ENCODE measurements at places on chromosomes 12 and 14. TPM values are rescaled to one million over a fixed set of nuclear protein-coding genes. Genes with fewer than 3 reads are reported as not detected.

DNA sequence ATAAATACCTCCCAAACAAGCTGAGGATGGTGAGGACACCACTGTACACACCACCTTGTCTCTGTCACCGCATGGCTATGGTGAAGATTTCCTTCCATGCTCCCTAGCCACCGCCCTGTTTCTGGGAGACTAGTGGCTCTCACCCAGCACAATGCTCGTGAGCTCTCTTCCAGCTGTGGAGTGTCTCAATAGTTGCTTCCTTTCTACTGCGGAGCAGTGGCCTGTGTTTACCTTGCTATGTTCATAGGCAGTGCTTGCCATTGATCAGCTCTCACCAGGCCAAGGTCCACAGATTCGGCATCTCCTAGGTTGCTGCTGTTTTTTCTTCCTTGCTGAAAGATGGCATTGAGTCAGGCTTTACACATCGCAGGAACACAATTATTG lies 313.6 kb upstream of the RTL1 start:
- H3K27ac ChIP-seq: no peak overlapping the region
- H3K27me3 ChIP-seq: no peaks in the 10 kb centered on the region
- H3K36me3 ChIP-seq: no peaks in the 10 kb centered on the region

DNA sequence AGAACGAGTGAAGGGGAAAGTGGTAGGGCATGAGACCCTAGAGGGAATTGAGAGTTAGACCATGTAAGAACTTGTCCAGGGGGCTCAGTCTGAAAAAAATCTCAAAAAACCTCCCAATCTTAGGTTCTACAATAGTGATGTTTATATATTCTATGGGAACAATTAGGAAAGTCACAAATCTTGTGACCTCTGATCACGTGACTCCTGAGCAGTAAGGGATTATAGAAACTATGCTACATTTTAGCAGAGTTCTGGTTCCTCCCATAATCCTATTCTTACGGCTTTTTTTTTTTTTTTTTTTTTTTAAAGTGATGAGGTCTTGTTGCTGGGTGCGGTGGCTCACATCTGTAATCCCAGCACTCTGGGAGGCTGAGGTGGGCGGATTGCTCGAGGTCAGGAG lies 5.8 kb downstream of the ADCK1 start:
- no peak overlapping the region for H3K4me3 ChIP-seq
- no peaks in the 10 kb centered on the region for H3K27me3 ChIP-seq
- no peaks in the 10 kb centered on the region for H3K36me3 ChIP-seq
- no peak for DNase-seq
- no peak overlapping the region for H3K27ac ChIP-seq

The SMOC1 gene
- total RNA-seq: 32.6 TPM

GRCh38 chr12:94147991-94148738 lies at the start of gene PLXNC1:
PLXNC1 (plus strand) TSS chr12:94148577; CDS start chr12:94148972, 395 bp downstream.
- H3K27ac ChIP-seq: peak within 1 kb of the TSS; percentile 63
- H3K4me3 ChIP-seq: peak within 1 kb of the TSS; percentile 66
- no peak for DNase-seq

DNA sequence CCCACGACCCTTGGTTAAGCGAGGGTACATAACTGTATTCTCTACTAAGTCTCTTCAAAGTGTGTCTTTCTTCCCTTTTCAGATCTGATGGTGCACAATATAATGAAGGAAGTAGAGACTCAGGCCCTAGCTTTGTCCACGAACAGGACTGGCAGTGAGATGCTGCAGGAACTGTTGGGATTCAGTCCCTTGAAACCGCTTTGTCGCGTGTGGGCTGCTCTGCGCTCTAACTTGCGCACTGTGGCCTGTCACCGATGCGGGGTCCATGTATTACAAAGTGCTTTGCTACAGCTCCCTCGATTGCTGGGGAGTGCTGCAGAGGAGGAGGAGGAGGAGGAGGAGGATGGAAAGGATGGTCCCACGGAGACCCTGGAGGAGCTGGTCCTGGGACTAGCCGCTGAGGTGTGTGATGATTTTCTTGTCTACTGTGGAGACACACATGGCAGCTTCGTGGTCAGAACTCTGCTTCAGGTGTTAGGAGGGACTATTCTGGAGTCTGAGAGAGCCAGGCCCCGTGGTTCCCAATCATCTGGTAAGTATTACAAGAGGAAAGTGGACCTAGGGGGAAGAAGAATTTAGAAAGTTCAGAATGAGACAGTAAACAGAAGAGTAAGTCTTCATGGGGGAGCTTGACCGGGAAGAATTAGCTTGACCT lies 803 bp downstream of the NOP9 start:
- peak overlapping the region; percentile 95 for H3K27ac ChIP-seq
- no peak for DNase-seq
- peaks cover 19% of the 10 kb centered on the region for H3K36me3 ChIP-seq
- no peaks in the 10 kb centered on the region for H3K27me3 ChIP-seq
- peaks cover 11% of the 10 kb centered on the region for H3K4me1 ChIP-seq
- peak overlapping the region; percentile 63 for H3K4me3 ChIP-seq

The DTX1 gene
- total RNA-seq: 20.0 TPM

The CLEC6A gene
- not detected for total RNA-seq

DNA sequence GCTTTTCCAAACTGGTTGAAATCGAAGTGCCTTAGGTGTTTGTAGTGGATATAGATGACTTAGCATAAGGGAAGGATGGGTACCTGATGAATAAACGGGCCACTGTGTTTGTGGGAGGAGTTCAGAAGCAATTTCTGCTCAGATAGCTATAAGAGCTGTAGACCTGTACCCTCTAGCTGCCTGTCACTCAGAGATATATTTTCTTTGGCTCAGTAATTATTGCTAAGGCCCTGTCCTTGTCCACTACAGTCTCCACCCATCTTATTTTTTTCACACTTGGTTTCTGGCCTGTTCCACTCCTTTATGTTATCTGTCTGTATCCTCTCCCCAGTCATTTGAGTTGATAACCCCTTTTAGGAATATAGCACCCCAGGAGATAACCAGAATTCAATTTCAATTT lies 74.8 kb upstream of the RMST start:
- H3K4me3 ChIP-seq: no peak overlapping the region
- no peaks in the 10 kb centered on the region for H3K27me3 ChIP-seq
- H3K27ac ChIP-seq: no peak overlapping the region
- H3K4me1 ChIP-seq: no peaks in the 10 kb centered on the region

The EDDM3A gene
- total RNA-seq: not detected

- no peaks in the 10 kb centered on the region for H3K4me1 ChIP-seq
- H3K4me3 ChIP-seq: no peak overlapping the region
- no peaks in the 10 kb centered on the region for H3K27me3 ChIP-seq
- H3K27ac ChIP-seq: no peak overlapping the region
- no peak for DNase-seq
- no peaks in the 10 kb centered on the region for H3K36me3 ChIP-seq
Measured at GRCh38 chr12:57040211-57040610, 9.7 kb downstream of the MYO1A start.

DNA sequence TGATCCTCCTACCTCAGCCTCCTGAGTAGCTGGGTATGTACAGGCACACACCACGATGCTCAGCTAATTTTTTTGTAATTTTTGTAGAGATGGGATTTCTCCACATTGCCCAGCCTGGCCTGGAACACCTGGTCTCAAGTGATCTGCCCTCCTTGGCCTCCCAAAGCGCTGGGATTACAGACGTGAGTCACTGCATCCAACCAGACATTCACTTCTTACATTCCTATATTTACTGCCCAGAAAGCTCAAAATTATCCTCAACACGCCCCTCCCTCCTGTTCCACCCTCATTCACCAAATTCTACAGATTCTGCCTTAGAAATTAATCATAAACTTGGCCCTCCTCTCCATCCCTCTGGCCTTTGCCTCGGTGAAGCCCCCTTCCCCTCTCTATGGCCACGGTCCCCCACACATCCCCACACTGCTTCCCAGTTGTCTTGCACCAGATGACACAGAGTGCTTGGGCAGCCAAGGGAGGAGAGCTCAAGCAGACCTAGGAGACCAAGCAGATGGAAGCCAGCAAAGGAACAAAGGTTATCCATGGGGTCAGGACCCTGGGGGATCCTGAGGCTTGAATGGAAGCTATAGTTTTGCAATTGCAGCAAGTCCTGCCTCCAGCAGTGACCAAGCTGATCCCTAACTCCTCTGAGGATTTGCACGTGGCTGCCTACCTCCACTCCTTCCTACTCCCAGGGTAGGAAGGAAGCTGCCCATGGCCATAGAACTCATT lies 213.2 kb upstream of the FOXN3 start:
- H3K4me3 ChIP-seq: no peak overlapping the region
- no peaks in the 10 kb centered on the region for H3K4me1 ChIP-seq
- H3K27ac ChIP-seq: no peak overlapping the region
- DNase-seq: no peak

GRCh38 chr12:66664076-66664475 lies 14.8 kb downstream of the GRIP1 start:
- H3K36me3 ChIP-seq: no peaks in the 10 kb centered on the region
- no peaks in the 10 kb centered on the region for H3K4me1 ChIP-seq
- DNase-seq: no peak
- no peak overlapping the region for H3K27ac ChIP-seq
- H3K27me3 ChIP-seq: no peaks in the 10 kb centered on the region
- no peak overlapping the region for H3K4me3 ChIP-seq

GRCh38 chr14:64053694-64054669 lies 201.2 kb downstream of the SYNE2 start:
- DNase-seq: no peak
- no peaks in the 10 kb centered on the region for H3K27me3 ChIP-seq
- H3K4me3 ChIP-seq: no peak overlapping the region

GRCh38 chr12:120994059-120994458 lies 15.7 kb downstream of the HNF1A start:
- no peak overlapping the region for H3K4me3 ChIP-seq
- no peak for DNase-seq
- no peaks in the 10 kb centered on the region for H3K4me1 ChIP-seq
- H3K27ac ChIP-seq: no peak overlapping the region
- no peaks in the 10 kb centered on the region for H3K27me3 ChIP-seq
- no peaks in the 10 kb centered on the region for H3K36me3 ChIP-seq

DNA sequence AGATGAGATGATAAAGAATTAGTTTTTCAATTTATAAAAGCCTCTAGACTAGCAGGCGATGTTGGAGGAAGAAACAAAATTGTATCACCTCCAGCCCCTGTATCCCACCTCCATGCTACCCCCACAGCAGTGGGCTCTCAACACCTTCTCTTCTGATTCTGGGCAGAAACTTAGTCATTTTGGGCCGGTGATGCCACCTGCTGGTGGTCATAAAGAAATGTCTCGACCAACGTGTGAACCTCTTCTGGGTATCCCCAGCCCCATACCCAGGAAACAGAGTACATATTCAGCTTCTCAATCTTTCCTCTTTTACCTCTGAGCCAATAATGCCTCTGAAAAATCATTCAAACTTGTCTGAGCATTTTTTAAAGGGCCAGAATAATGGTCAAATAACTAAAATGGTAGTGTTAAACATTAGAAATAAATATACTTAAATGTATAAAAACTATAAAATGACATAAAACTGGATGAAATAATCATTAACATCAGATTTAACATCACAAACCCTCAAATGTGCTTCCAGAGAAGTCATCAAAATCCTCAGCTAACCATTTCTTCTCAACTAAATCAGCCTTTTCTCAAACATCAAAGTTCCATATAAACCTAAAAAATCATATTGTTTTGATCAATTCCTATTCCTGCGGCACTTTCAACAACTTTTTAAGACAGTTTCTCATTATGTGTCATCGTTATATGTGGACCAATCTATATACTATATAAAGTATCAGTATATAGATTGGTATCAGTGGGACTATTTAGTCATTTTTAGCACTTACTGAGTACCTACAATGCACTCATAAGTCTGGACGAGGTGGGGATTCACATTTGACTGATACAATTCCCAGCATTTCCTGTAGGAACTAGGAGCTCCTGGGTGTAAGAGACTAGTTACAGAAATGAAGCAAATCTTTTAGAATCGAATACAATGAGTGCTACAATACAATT lies 69.4 kb downstream of the ATXN2 start:
- H3K4me3 ChIP-seq: no peak overlapping the region
- no peaks in the 10 kb centered on the region for H3K4me1 ChIP-seq

DNA sequence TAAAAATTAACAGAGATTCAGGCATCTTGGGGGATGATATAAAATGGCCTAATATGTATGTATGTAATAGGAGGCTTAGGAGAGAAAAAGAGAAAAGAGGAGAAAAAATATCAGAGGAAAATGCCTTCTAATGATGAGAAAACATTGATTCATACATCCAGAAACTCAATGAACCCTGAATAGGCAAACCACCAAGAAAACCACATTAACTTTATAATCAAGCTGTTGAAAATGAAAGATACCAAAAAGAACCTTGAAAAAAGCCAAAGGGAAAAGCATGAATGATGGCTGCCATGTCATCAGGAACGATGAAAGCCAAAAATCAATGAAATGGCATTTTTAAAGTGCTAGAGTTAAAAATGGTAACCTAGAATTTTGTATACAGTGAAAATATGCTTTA lies 180.2 kb downstream of the EPS8 start:
- H3K27ac ChIP-seq: no peak overlapping the region
- no peak for DNase-seq
- H3K27me3 ChIP-seq: no peaks in the 10 kb centered on the region
- no peaks in the 10 kb centered on the region for H3K4me1 ChIP-seq

The JDP2 gene
- 153 TPM for total RNA-seq

DNA sequence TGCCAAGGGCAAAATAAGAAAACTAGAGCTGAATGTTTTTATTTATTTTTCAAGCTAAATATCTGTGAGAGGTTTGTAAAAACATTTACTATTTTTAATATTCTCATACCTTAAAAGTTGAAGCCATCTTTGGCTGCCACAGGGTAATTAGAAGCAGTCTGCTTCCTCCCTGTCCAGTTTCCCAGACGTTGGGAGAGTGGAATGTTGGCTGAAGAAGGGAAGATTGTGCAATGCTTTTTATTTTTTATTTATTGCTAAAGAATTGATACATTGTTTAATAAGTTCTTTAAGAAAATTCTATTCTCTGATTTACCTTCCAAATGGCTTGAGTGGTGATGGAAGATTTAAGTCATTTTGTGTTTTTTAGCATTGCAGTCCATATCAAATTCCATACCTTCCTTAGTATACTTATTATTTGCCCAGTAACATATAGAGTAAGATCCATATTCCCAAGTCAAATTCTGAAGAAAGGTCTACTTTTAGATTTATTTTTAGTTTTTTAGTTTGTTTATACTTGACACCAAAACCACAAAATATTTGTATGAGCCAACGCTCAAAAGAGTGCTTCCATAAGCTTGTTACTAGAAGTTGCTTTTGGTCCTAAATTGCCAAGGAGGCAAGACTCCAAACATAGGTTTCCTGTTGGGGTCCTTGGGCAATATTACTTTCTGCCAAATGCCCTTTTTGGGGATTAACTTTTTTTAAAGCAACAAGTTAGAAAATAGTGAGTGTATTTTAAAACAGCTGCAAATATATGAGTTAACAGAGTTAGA lies 124.0 kb upstream of the CPM start:
- H3K4me3 ChIP-seq: no peak overlapping the region
- peak overlapping the region; percentile 71 for H3K27ac ChIP-seq
- H3K27me3 ChIP-seq: no peaks in the 10 kb centered on the region
- H3K36me3 ChIP-seq: no peaks in the 10 kb centered on the region

GRCh38 chr12:67320614-67321295 lies 51.6 kb downstream of the CAND1 start:
- no peak overlapping the region for H3K27ac ChIP-seq
- no peaks in the 10 kb centered on the region for H3K36me3 ChIP-seq
- no peaks in the 10 kb centered on the region for H3K4me1 ChIP-seq
- H3K27me3 ChIP-seq: no peaks in the 10 kb centered on the region
- no peak for DNase-seq
- no peak overlapping the region for H3K4me3 ChIP-seq

The PTPRQ gene
- 8.0 TPM for total RNA-seq

All from breast epithelium (tissue), 4 donors.